Urothelium cell line (cell line): ENCODE measurements at places on chromosomes 3 and 15.

DNA sequence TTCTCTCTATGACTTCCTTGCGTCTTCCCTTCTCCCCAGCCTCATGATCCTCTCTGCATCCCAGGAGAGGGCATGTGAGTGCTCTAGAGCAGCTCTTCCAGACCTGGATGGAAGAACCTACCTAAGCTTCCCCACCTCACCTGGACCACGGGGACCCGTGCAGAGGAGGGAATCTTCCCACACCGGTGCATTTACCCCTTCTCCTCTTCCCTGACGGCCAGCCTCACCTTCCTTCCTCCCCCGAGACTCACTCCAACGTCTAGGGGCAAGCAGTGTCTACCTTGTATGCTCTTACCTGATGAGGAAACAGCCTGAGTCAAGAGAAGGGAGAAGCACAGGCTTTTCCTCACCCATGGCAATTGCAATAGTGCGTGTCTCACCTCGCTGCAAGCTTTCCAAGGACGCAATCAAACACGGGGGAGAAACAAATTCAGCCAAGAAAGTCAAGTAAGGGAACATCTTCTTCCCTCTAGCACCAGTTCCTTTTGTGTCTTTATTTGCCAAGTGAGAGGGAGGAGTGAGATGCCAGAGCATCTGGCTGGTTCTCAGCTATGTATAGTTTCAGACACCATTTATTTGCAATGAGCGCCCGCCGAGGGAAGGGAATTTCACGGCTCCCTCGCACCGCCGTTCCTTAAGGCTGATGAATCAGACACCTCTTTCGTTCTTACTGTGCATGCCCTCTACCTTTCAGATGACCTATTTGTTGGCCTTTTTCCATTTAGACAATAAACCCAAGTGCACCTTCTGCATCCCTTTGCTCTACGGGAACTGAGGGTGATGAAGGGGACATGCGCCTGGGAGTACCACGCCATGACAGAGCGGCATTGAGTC lies 1.8 kb upstream of the CCR9 start:
- DNase-seq: no peak

DNA sequence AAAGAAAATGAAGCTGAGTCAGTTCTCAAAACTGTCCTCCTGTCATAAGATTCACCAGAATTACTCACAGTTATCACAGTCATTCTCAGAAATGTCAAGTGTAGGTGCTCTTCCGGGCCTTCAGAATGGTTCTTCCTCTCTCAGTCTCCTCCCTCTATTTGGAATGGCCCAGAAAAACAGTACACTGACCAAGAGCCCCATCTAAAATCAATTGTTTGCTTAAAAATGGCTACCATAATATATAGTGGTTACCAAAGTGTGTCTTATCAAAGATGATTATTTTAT lies 99.8 kb downstream of the MECOM start:
- no peak for DNase-seq

GRCh38 chr3:153462545-153462944 lies 300.5 kb downstream of the RAP2B start:
- no peak for DNase-seq

- no peak for DNase-seq
Observed at GRCh38 chr15:52414936-52415335, 113.7 kb downstream of the MYO5A start.

GRCh38 chr15:98398056-98398455 lies 250.3 kb upstream of the IGF1R start:
- no peak for DNase-seq

GRCh38 chr15:92937901-92938300 lies 37.8 kb downstream of the CHD2 start:
- no peak for DNase-seq

- DNase-seq: no peak
Observed at GRCh38 chr3:148146947-148147826, 550.5 kb upstream of the AGTR1 start.

- DNase-seq: no peak
Observed at GRCh38 chr3:195045481-195046210, 225.3 kb downstream of the XXYLT1 start.

GRCh38 chr3:127275287-127275781 lies 12.5 kb downstream of the PRR20G start:
- DNase-seq: peak; percentile 81

- peak; percentile 84 for DNase-seq
Observed at GRCh38 chr15:71752604-71753289, 57.6 kb upstream of the NR2E3 start.

DNA sequence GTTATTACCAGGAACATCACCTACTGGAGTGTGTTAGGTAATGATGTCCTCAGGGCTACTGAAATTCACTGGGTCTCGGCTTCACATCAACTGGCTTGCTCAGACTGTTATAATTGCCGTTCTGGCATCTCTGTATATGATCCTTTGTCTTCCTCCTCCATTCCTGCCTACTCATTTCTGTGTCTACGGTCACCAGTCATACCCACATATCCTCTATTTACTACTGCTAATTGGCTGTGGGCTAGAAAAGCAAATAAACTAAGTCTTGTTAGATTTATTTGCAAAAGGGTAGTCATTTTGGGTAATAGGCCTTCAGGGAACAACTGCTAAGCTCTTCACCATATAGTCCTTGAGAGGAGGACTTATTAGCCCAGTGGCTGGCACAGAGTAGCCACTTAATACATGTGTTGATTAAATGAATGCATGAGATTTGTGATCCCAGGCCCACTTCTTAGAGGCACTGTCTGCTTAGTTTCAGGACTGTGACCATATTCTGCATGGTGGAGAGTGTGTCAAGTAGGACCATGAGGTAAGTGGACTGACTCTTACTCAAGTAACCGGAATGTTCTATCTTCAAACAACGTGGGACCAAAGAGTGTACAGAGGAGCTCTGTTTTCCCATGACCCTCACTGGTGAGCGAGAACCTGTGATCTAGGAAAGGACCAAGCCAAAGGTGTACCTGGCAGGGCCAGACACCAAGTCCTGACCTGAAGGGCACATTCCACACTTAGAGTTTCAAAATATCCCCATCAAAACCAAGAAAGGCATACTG lies 13.2 kb downstream of the ZDHHC3 start:
- DNase-seq: no peak

DNA sequence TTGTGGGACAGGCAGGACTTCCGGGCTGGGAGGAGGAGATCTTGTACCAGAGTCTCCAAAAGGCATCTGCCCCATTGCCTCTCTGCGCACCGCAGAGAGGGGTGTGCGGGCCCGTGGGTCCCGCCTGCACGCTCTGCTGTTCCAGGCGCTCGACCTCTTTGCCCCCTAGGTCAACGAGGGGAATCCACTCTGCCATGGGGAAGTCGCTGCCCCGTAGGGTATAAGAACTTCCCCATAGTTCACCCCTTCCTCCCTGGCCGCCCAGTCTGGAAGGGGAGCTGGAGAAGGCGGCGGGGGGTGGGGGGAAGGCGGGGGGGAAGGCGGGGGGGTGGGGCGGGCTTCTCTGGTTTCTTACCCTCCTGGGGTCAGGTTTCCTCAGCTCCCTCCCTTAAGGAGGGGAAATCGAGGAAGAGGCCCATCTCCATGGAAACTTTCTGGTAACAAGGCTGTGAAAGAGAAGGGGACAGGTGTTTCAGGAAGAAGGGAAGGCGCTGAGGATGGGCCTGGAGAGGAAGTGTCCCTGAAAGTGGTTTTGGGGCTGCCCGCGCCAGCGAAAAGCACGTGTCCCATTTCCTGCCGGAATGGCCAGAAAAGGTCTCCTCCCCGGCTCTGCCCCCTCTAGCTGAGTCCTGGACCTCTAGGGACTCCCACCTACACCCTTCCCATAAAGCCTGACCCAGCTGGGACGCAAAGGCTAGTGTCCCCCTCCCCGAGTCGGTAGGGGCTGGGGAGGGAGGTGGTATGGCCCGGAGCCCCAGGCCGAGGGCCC lies 27.5 kb downstream of the NR1I2 start:
- DNase-seq: no peak

DNA sequence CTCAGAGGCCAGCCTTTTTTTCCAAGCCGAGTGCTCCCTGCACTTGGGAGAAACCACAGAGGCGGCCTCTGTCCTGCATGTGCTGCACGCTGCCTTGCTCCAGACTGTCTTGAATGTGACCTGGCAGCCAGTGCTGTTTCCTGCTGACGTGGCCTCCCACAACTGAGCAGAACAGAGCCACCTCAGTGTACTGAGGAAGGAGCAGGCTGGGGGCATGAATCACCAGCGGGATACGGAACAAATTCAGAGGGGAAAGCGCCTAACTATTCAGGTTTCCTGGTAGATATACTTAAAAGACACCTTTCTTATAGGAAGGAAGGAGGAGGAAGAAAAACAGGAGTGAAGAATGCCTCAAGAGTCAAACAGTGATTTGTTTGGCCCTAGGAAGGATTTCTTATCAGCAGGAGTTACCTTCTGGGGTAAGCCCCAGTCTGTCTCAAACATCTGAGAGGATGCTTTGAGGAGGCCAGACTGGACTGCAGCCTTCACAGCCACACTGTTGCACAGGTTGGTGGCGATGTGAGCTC lies 114.0 kb downstream of the FNDC3B start:
- peak; percentile 86 for DNase-seq

- no peak for DNase-seq
Observed at GRCh38 chr15:95295896-95296625, 1034.4 kb upstream of the NR2F2 start.
